Mesenteric fat pad (tissue), 1 donor: ENCODE measurements at places on chromosomes 3 and 15.

- DNase-seq, result no peak
These were observed 322.7 kb upstream of the ZNF717 start for GRCh38 chr3:76107935-76108570.

DNA sequence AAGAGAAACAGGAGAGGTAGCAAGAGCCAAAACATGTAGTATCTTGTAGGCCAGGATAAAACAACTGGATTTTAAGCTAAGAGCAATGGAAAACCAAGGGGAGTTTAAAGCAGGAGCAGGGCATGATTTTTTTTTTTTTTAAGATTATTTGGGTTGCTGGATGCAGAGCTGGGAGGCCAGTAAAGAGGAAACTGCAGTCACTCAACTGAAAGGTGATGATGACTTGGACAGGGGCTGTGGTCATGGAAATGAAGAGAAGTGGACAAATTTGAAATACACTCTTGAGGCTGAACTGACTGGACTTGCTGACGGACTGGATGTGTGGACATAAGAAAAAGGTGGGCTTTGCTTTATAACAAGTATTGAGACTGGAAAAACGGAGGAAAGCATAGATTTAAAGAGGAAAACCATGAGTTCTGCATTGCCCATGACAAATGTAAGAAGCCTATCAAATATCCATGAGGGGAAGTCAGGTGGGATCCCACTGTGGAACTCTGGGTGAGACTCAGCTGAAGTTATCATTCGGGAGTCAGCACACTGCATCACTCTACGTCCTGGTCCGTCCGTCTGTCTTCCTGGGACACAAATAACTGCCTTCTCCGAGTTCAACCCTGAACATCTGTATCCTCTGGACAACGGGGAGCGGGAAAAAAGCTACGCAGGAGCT is 688 bp downstream of the XPC start:
- DNase-seq, result no peak

- no peak for DNase-seq
These were observed 84.6 kb downstream of the GREM1 start for GRCh38 chr15:32802286-32802936.

DNA sequence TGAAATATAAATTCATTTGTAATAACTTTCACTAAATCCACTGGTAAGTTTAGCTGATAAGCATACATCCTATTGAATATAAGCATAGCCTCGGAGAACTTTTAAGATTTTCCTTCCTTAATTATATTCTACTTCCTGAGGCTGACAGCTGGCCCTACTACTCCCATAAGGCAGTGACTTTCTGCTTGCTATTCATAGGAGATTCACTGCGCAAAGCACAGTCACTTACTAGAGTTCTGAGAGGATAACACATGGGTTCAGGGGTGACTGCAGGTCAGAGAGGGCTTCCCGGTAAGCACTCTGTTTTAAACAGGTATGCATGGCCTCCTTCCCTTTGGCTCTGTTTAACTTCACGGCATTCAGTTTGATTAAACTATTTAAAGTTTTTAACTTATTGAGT is 75.8 kb downstream of the FAIM start:
- no peak for DNase-seq

DNA sequence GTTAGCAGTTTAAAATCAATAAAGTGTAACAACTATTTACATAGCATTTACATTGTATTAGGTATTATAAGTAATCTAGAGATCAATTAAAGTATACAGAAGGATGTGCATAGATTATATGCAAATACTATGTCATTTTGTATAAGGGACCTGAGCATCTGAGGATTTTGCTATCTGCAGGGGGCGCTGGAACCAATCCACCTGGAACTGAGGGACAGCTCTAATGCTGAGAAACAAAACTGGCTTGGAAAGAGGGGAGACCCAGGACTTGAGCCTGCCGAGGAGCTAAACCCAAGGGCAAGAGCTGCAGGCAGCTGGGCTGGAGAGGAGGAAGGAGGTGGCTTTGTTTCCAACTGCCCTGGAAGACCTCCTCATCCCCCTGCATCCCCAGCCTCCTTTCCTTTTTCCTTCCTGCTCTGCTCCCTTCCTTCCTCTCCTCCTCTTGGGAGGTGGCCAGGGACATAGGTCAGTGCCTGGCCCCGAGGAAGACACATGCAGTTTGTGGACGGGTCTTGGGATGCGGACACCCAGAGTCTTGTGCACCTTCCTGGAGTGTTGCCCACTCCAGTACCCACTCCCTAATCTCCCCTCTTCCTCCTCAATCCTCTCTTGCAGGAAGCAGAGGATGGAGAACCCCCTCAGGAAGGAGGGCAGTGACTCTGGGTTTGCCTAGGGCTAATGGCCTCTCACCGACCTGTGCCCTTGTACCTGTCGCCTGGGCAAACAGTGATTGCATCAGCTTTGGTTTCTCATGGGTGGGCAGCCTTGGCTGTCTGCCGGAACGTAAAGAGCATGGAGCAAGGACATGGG is 825 bp upstream of the RTP3 start:
- no peak for DNase-seq

- DNase-seq, result no peak
These were observed 11.8 kb upstream of the PLXND1 start for GRCh38 chr3:129618186-129618820.

- DNase-seq, result no peak
These were observed 11.0 kb downstream of the LYSMD2 start for GRCh38 chr15:51726302-51727073.
